Stimulated activated CD8-positive, alpha-beta memory T cell treated with anti-CD3 and anti-CD28 coated beads, Interleukin-15, amount 100 ng/mL, for 48 hours (primary cell): ENCODE measurements at places on chromosomes 1 and 21.

DNA sequence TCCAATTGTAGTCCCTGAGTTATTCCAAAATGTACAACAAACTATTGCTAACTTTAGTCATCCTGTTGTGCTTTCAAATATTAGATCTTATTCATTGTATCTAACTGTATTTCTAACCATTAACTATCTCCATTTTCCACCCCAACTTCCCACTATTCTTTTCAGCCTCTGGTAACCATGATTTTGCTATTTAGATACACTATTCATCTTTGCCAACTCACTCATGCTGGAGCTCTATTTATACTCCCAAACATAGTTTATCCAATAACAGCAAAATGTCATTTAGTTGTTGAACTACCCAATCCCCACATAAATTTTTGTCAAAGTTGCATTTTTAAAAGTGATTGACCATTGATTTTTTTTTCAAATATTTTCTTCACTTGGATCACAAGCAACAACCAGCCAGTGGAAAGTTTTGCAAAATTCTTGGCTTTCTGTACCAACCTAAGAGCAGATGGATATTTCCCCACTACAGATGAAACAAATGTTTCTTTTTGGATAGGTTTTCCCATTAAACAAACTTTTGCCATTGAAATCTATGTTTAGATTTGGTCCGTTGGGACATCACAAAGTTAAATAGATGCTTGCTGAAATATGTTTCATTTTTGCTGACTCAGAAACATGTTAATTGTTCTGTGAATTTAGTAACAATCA is 866.0 kb downstream of the LTN1 start:
- DNase-seq = no peak

GRCh38 chr1:29601021-29601420 is 364.7 kb downstream of the PTPRU start:
- DNase-seq = no peak

DNA sequence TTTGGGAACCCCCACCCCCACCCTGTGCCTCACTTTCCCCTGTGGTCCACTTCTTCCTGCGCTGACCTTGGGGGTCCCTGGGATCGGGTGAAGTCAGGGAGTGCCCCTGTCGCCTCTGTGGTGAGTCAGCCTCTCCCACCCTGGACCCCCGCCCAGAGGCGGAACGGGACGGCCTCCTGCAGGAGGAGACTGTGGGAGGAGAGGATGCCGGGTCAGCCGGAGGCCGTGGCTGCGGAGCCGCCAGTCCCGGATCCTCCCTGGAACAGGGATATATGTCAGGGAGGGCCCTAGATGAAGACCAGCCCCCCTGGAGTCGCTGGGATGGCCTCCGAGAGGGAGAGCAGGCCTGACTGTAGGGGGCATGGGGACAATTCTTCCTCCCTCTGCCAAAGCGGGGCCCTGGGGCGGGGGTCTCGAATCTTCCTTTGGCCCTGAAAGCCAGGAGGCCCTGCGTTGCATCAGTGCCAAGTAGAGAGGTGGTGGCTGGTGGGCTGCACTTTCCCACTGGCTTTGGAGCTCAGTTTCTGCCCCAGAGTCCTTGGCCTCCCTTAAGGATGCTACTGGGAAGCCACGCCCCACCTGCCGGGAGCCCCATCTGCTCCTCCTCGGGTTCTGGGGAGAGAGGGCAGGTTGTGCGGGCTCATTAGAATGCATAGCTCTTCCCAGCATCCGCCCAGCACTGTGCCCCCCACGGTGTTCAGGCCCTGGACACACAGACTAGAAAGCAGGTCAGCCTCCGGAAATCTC is 930 bp downstream of the ARHGEF10L start:
- DNase-seq = no peak

DNA sequence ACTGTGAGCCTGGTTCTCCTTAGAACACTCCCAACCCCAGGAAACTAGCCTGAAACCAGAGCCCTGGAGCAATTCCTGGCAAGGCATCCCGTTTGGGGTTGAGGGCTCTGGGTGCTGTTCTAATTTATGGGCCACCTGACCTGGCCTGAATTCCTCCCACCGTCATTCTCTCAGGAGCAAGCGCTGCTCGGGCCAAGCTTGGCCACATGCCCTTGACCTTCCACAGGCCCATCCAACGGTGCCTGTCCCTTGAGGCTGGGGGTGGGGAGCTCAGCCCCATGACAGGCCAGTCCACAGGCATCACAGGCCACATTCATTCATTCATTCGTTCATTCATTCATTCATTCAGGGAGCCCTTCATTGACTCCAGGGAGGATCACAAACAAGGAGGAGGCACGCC is 5.3 kb downstream of the PADI2 start:
- no peak for DNase-seq

- DNase-seq = no peak
Observed at GRCh38 chr1:89483010-89483756, 41.4 kb upstream of the LRRC8B start.

DNA sequence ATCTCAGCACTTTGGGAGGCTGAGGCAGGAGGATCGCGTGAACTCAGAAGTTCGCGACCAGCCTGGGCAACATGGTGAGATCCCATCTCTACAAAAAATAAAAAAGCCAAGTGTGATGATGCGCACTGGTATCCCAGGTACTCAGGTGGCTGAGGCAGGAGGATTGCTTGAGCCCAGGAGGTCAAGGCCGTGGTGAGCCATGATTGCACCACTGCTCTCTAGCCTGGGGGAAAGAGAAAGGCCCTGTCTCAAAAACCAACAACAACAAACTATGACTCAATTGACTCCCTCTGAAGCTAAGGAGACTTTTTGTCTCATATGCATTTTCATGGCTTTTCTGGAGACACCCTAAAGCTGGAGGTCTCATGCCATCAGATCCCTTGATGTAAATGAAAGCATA is 118.8 kb downstream of the CCDC185 start:
- no peak for DNase-seq
